ENCODE measurements at places on chromosomes 6 and 20.

DNA sequence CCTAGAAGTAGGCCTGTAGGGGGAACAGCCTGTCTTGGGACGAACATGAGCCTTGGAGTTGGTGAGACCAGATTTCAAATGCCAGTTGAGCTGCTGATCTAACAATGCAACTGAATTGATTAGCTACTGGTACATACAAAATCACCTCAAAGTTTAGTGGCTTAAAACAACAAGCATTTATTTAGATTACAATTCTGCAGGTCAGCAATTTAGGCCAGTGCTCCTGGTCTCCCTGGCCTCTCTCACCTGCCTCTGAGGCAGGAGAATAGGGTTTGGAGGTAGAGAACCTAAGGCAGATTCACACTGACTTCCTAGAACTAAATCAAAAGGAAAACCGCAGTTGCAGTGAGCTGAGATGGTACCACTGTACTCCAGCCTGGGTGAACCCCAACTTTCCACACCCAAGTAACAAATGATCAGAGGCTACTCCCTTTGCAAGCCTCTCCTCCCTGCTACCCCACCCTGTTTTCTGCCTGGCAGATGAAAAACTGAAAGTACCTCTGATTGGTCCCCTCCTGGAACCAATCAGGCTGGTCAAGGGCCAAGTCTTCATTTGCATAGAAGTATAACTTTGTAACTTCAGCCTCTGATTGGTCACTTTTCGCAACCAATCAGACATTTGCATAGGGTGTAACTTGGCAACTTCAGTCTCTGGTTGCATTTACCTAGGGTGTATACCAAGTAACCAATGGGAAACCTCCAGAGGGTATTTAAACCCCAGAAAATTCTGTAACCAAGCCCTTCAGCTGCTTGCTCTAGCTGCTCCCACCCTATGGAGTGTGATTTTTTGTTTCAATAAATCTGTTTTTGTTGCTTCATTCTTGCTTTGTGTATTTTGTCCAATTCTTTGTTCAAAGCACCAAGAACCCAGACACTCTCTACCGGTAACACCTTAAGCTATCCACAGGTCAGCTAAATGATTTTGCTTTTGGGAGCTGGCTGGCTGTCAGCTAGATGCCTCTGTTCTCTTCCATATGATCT, 8.1 kb upstream of the UBR2 start:
- DNase-seq = no peak

DNA sequence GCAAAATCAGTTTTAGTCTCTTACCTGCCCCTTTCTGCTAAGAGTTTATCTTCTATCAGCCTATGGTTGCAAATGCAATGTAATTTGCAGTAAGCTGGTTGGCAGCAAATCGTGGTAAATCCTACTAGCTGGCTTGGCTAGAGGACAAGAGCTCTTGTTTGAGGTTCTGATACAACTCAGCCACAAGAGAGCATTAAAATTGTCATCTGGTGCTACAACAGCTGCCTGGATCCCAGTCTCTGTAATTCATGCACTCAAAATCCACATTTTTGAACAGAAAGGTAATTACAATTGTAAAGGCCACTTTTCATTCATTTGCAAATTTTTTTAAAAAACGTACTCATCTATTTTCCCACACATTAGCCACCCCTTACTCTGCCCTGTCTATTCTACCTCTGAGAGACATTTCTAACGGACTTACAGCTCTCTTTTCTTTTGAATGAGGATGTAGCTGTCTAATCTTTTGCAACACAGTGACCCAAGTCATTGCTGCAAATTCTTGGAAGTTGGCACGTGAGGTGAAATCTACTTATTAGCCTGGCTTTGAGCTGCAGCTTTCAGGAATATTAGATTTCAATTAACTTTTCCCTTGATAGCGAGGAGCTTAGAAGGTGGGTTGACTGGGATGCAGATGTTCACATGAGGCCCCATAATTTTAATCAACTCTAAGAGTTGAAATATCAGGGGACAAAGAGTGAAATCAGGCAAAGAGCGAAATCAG, 54.0 kb upstream of the FAM184A start:
- peak; percentile 10 for DNase-seq

DNA sequence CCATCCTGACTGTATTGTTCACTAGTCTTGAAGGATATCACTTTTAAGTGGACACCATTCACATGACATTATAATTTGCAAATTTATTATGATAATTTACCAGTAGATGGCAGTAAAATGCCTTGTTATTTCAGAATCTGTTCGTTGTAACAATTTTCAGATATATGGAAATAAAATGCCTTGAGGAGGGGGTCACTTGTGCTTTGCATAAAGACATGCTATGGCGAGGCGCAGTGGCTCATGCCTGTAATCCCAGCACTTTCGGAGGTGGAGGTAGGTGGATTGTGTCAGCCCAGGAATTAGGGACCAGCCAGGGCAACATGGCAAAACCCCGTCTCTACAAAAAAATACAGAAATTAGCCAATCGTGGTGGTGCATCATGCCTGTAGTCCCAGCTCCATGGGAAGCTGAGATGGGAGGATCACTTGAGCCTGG, 9.0 kb upstream of the NCOA6 start:
- DNase-seq = peak; percentile 64

DNA sequence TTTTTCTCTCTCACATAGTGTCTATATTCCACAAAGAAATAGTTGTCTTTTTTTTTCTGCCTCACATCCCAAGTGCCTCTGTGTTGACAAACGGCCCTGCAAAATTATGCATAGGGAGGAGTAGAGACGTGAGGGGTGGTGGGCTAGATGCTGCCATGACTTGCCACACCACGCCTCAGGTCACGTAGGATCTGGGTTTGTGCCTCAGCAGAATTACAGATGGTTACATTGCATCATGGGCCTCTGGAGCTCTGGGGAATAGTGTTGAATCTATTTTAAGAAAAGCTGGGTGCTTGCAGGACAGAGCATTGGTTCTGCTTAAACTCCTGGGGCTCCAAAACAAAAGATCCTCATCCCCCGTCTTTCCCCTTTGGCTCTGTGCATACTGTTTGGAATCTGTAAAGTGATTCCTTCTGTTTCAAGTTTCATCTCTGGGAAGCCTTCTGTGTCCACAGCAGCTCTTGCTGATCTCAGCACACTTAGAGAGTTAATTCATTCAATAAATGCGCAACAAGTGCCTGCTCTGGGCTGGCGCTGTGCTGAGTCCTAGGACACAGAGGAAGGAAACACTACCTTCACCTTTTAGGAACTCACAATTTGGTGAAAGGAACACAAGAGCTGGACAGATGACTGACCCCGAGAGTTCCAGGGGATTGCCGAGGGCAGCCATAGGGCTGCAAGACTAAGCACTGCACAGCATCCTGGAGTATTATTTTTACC, 2.4 kb downstream of the FANCE start:
- no peak for DNase-seq

GRCh38 chr6:88616380-88616779, 347.0 kb downstream of the RNGTT start:
- DNase-seq = no peak

DNA sequence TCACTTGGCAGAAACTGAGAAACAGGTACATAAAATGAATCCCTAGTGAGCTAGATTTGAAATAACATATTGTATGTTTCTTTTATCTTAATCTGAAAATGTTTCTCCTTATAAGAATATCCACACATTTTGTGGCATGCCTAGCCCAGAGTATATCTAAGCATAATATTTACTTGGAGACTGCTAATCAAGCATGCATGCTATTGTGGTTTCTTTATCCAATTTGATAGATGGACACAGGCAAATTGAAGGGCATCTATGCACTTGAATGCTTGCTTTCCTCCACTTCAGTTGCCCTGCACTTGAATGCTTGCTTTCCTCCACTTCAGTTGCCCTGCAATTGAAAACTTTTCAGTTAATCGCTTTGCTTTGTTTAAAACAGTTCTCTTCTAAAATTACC, 729.8 kb downstream of the TBC1D32 start:
- DNase-seq = no peak

GRCh38 chr6:166342349-166343149, at the start of gene SFT2D1:
Gene SFT2D1, minus strand, starts transcription at chr6:166342545. Its CDS starts 64 bp downstream, at chr6:166342481.
- DNase-seq = peak; percentile 18

- no peak for DNase-seq
These were observed 113.3 kb downstream of the RPS12 start for GRCh38 chr6:132927713-132928112.

DNA sequence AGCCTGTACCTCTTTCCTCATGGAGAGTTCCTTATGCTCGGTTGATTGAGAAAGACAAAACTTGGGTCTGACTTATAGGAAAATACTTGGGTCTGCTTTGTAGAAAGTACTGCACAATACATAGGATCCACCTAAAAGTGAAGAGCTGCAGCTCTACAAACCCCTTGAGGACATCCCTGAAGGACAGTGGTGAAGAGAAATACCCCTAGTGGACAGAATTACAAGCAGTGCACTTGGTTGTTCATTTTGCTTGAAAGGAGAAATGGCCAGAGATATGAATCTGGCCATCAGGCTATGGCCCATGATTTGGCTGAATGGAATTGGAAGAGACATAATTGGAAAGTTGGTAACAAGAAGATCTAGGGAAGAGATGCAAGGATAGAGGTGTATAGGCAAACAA, 8.3 kb downstream of the CD24 start:
- DNase-seq = no peak

DNA sequence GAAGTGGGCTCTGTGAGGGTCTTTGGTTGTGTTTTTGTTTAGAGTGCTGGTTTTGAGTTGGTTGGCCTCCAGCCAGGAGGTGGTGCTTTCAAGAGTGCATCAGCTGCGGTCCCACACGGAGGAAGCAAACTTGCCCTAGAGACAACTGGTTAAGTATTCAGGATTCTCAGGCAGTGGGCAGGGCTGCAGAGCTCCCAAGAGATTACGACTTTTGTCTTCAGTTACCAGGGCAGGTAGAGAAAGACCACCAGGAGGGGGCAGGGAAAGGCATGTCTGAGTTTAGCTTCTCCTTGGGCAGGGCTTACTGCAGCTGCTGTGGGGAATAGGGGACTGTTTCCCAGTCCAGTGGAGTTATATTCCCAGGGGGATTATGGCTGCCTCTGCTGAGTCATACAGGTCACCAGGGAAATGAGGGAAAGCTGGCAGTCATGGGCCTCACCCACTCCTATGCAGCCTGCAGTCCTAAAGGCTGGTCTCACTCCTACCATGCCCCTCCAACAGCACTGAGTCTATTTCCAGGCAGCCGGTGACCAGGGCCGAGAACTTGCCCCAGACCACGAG, 64.3 kb downstream of the TTI1 start:
- DNase-seq = no peak

- DNase-seq = no peak
These were observed 253.4 kb downstream of the HACE1 start for GRCh38 chr6:104606361-104606760.

DNA sequence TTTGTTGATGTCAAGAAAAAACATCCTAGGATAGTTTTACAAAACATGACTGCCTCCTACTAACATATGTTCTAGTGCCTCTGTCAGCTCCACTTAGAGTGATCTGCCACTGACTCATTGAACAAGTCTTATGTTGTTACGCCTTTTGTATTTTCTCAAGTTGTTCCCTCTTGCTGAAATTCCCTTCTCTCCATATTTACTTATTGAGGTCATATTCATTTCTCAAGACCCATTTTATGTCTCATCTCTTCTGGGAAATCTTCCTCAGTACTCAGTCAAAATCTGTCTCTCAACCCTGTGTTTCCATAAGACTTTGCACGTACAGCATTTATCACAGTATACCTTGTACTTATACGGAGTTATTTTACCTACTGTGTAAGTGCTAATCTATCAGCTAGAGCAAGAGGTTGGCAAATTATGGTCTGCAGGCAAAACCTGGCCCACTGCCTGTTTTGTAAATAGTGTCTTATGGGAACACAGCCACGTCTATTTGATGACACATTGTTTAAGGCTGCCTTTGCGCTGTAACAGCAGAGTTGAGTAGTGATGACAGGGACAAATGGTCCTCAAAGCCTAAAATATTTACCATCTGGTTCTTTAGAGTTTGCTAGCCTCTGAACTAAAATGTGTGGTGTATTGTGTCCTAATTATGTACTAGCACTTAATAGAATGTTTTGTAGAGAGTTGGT, 83.4 kb downstream of the ADGRB3 start:
- DNase-seq = peak; percentile 84

DNA sequence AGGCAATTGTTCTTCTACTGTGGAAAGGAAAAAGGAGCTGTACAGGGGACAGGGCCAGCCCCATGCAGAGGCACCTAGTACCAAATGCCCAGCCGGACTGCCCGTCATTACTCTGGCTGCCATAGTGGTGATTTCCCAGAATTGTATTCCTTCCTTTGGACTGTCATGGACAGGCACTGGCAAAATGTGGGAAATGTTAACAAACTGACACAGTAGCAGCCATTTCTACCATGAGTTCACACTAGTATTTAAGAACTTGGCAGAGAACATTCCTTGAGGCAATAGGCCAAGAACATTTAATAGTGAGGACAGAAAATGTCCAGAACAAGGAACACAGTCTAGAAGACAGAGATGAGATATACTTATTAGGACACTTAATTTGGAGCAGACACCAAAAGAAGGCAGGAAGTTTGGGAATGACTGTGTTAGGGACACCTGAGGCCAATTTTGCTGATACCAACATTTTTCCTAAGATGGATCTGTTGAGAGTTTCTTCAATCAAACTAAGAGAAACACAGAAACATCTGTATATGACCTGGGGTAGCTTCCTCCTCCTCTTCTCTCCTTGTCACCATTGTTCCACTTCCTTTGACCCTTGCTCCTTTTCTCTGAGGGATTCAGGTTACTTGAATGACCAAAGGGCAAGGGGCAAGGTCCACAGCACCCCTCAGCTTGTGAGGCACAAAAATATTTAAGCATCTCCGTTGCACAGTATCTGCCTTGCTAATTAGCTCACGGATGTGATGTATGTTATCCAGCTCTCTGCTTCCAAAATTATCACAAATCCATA, 14.9 kb downstream of the ADTRP start:
- DNase-seq = no peak

- DNase-seq = no peak
These were observed 98.1 kb downstream of the DNAH8 start for GRCh38 chr6:38813041-38813823.

DNA sequence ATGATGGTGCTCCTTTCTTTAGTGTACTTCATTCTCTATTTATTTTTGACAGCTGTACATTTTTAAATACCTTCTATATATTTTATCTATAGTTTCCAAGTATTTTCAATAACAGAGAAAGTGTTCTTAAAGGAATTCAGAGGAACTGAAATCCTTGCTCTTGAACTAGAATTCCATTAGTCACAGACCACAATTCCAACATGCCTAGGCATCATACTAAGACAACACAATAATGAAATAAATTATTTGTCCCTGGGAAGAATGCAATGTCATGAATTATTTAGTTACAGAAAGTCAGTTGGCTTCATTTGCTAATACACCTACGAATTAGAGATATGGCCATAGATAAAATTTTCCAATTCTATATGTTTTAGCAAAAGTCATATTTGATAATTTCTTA, 671.2 kb downstream of the EPHA7 start:
- no peak for DNase-seq
